Adrenal gland (tissue), 19 donors: ENCODE measurements at places on chromosomes 12 and 14.
A peak's percentile ranks its signal among the peaks of the same experiment; 100 is the strongest.

DNA sequence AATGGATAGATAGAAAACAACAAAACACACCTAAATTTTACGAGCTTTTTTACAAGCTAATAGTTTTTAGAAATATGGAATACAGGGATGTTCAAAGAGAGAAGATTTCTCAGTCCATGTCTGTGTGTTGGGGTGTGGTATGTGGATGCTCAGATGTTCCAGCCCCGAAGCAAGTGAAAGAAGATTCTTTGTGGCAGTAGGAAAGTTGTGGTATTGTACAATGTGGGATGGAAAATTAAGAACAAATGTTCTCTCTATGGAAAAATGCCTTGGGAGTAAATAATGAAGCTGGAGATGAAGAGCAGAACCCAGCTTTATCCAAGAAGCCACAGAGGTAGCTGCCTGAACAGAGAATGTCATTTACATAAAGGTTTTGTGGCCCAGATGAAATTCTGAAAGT lies 150.3 kb upstream of the PRKD1 start:
- no peak for DNase-seq

GRCh38 chr12:76288218-76288617 lies 60.0 kb downstream of the BBS10 start:
- DNase-seq, result no peak

DNA sequence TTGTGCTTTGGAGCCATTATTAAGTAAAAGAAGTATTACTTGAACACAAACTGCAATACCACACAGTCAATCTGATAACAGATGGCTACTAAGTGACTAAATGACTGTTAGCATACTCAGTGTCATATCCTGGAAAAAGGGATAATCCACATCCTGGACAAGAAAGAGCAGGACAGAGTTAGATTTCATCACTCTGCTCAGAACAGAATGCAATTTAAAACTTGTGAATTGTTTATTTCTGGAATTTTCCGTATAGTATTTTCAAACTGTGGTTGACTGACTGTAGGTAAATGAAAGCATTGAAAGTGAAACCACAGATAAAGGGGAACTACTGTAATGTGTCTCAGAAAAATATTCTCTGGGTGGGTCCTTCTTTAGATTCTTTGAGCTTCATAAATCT lies 458.8 kb downstream of the TMEM117 start:
- no peak for DNase-seq

- DNase-seq, result no peak
Observed at GRCh38 chr14:102965971-102966655, 43.6 kb downstream of the AMN start.

- DNase-seq, result no peak
Observed at GRCh38 chr12:29187756-29188155, 38.7 kb downstream of the FAR2 start.

- DNase-seq, result no peak
Observed at GRCh38 chr12:8069582-8069981, 3.4 kb upstream of the C3AR1 start.

GRCh38 chr14:32802295-32802694 lies 136.4 kb upstream of the NPAS3 start:
- DNase-seq, result no peak

- DNase-seq, result no peak
Observed at GRCh38 chr12:97306147-97306546, 156.5 kb upstream of the RMST start.

DNA sequence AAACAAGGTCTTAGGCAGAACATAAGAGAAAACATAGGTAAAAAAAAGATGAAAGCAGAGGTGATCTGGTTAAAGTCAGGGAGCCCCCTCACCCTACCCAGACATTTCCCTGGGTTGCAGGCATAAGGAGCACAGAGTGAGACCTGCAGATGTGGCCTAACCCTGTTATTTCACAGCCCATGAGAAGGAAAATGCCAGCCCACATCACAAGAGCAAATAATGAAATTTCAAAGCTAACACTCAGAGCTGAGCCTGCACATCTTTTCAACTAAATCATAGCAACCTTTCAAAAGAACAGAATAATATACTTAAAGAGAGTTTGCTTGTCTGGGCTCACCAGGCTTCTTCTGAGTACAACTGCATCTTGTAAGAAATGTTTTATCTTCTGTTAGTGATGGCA lies 295.4 kb downstream of the RPAP3 start:
- no peak for DNase-seq

- DNase-seq, result no peak
Observed at GRCh38 chr12:112716099-112717093, 75.2 kb upstream of the RPH3A start.

GRCh38 chr12:92065018-92065499 lies 80.6 kb downstream of the BTG1 start:
- peak; percentile 27 for DNase-seq

DNA sequence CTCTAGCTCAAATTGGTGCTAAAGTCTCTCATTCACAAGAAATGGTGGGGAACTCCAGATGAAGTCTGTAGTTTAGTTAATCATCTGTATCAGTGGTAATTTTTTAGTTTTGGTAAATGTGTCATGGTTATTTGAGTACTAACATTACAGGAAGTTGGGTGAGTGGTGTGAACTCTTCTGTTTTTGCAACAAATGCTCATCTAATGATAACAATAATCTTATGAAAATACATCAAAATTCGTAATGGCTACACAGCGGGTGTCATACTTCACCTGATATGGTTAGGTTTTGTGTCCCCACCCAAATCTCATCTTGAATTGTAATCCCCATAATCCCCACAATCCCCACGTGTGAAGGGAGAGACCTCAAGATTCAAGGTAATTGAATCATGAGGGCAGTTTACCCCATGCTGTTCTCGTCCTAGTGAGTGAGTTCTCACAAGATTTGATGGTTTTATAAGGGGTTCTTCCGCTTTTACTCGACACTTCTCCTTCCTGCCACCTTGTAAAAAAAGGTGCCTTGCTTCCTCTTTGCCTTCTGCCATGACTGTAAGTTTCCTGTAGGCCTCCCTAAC lies 209.3 kb upstream of the FOXN3 start:
- no peak for DNase-seq

DNA sequence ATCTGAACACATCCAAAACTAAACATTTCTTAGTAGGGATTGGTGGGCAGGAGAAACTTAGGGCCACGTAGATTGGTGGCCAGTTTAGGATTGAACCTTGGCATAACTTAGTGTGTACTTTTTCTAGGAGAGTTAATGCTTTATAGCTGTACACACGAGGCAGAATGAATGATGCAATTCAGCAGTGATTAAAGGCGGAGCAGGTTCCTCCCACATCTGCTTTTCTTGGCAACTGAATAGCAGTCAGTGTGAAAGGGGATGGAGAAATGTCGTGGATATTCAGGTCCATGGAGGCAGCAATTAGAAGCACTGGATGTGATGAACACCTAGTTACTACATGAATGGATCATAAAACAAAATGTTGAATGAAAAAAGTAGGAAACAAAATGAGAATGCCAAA lies 493.8 kb downstream of the FUT8 start:
- DNase-seq, result no peak

- no peak for DNase-seq
Observed at GRCh38 chr12:56806303-56806702, 43.2 kb downstream of the HSD17B6 start.

- no peak for DNase-seq
Observed at GRCh38 chr14:36340276-36340890, 19.9 kb upstream of the MBIP start.

GRCh38 chr14:77206877-77207389 lies 25.3 kb downstream of the TMEM63C start:
- no peak for DNase-seq

- no peak for DNase-seq
Observed at GRCh38 chr12:42469355-42470175, 120.0 kb downstream of the PRICKLE1 start.
